ENCODE measurements at places on chromosomes 7 and 10. TPM values are rescaled to one million over a fixed set of nuclear protein-coding genes. Genes with fewer than 3 reads are reported as not detected.

DNA sequence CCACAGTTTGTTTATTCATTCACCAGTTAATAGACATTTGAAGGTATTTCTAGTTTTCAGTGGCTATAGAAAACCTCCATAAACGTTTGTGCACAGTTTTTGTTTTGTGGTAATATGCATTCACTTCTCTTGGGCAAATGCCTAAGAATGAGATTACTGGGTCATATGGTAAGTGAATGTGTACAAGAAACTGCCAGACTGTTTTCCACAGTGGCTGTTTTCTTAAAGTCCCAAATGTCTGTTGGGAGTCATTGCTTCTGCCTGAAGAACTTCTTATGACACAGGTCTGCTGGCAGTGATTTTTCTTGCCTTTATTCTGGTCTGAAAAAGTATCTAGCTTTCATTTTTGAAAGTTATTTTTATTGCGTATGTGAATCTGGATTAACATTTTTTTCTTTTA is 35.5 kb downstream of the NHLRC2 start:
- H3K36me3 ChIP-seq: no peaks in the 10 kb centered on the region
- H3K27ac ChIP-seq: no peak overlapping the region
- H3K4me3 ChIP-seq: no peak overlapping the region
- H3K27me3 ChIP-seq: no peaks in the 10 kb centered on the region
- no peak for DNase-seq

GRCh38 chr7:30912986-30913811 is 1.5 kb downstream of the AQP1 start:
- H3K27ac ChIP-seq: peak overlapping the region; percentile 30
- peaks cover 7% of the 10 kb centered on the region for H3K4me1 ChIP-seq
- H3K4me3 ChIP-seq: peak overlapping the region; percentile 46
- H3K36me3 ChIP-seq: no peaks in the 10 kb centered on the region

DNA sequence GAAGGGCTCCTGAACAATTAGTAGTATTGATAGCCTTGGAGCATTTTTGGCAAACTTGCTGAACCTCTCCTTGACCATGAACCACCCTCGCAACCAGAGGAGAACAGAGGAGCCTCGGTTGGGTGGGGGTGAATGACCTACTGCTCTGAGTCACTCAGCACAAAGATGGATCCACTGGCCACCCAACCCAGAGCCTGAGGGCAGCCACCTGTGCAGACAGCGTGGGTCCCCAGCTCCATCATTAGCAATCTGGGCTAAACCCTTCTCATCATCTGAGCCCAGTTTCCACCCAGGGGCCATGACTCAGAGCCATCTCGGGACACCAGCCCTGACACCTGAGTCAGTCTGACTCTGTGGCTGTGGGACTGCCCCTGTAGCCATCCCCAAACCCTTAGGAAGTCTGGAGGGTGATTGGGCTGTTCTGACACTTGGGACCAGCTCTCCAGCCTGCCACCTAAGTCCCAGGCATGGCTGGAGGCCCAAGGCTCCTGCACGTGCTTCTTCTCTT is 171.8 kb upstream of the GPR26 start:
- no peak overlapping the region for H3K27ac ChIP-seq
- H3K36me3 ChIP-seq: no peaks in the 10 kb centered on the region
- DNase-seq: no peak

- H3K36me3 ChIP-seq: no peaks in the 10 kb centered on the region
- H3K27me3 ChIP-seq: no peaks in the 10 kb centered on the region
- DNase-seq: no peak
- H3K4me3 ChIP-seq: no peak overlapping the region
Observed at GRCh38 chr7:77655836-77656455, 40.3 kb upstream of the RSBN1L start.

- H3K27ac ChIP-seq: no peak overlapping the region
- H3K27me3 ChIP-seq: peaks cover 91% of the 10 kb centered on the region
- no peaks in the 10 kb centered on the region for H3K4me1 ChIP-seq
- no peak for DNase-seq
Observed at GRCh38 chr10:133048266-133048665, 39.5 kb upstream of the ADGRA1 start.

- no peak for DNase-seq
- H3K4me1 ChIP-seq: no peaks in the 10 kb centered on the region
- H3K4me3 ChIP-seq: no peak overlapping the region
- peak overlapping the region; percentile 59 for H3K27ac ChIP-seq
- no peaks in the 10 kb centered on the region for H3K27me3 ChIP-seq
- no peaks in the 10 kb centered on the region for H3K36me3 ChIP-seq
Observed at GRCh38 chr7:13016592-13017332, 329.3 kb downstream of the ARL4A start.

DNA sequence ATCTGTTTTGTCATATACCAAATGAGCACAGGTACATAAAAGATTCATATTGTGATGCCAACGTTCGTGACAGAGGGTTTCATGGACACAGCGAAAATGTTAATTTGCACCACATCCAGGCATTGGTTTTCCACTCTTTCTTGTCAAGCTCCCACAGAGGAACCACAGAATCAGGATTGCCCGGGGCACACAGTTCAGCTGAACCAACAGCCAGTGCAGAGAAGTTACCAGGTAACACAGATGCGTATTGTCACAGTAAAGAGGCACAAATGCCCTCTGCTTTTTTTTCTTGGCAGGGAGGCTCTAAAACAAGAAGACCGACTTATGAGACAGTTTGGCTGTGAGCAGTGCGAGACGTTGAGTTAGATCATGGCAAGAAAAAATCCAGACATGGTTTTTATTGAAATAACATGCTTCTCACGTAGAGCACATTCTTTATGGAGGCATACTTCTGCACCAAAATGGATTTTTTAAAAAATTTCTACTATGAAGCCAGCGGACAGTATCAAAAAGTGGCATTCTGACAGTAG is 331.1 kb upstream of the KIAA1217 start:
- no peaks in the 10 kb centered on the region for H3K4me1 ChIP-seq
- no peak overlapping the region for H3K27ac ChIP-seq
- no peak overlapping the region for H3K4me3 ChIP-seq

DNA sequence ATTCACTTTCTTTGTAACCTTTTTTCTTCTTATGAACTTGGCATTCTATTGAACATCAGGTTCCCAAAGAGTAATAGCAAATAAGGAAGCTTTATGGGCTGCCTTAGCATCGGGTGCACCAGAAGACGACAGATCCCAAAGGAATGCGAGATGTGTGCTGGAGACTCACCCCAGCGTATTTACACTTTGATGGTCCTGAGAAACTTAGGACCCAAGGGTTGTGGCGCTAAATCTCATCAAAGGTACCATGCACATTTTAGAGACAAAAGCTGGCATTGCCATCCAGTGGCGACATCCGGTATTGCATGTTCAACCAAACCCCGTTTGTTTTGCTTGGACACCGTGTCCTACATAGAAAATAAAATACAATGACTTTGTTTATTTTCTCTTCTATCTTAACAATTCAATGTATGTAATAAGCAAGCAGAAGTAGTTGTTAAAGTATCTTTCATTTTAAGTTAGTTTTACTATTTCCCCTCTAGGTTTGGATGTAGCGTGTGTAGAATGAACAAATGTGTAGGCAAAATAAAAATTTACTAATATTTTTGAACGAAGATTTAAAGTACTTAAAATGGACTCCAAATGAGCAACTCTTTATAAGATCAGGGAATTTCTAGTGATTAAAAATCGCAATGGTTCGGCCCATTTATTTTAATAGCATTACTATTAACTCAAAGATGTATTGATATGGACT is 1154.8 kb downstream of the GATA3 start:
- no peaks in the 10 kb centered on the region for H3K4me1 ChIP-seq
- H3K27ac ChIP-seq: no peak overlapping the region
- H3K27me3 ChIP-seq: no peaks in the 10 kb centered on the region
- DNase-seq: peak; percentile 80

DNA sequence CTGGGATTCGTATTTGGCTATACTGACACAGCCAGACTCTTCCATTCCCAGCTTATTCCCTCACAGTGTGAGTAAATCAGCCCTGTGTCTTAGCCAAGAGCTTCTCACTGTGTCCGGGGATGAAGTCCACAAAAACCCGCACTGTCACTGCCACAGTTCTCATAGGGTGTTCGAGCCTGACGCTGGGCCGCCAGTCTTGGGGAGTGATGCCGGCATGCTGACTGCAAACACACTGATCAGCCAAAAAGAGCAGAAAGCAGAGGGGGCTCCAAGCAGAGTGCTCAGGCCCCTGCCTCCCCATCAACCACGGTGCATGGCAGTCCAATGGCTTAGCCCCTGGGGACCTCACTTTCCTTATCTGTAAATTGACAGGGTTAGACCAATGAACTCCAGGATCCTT is 36.7 kb downstream of the C10orf143 start:
- no peak for DNase-seq
- H3K27me3 ChIP-seq: no peaks in the 10 kb centered on the region
- no peak overlapping the region for H3K27ac ChIP-seq
- no peaks in the 10 kb centered on the region for H3K36me3 ChIP-seq
- H3K4me3 ChIP-seq: no peak overlapping the region
- no peaks in the 10 kb centered on the region for H3K4me1 ChIP-seq

DNA sequence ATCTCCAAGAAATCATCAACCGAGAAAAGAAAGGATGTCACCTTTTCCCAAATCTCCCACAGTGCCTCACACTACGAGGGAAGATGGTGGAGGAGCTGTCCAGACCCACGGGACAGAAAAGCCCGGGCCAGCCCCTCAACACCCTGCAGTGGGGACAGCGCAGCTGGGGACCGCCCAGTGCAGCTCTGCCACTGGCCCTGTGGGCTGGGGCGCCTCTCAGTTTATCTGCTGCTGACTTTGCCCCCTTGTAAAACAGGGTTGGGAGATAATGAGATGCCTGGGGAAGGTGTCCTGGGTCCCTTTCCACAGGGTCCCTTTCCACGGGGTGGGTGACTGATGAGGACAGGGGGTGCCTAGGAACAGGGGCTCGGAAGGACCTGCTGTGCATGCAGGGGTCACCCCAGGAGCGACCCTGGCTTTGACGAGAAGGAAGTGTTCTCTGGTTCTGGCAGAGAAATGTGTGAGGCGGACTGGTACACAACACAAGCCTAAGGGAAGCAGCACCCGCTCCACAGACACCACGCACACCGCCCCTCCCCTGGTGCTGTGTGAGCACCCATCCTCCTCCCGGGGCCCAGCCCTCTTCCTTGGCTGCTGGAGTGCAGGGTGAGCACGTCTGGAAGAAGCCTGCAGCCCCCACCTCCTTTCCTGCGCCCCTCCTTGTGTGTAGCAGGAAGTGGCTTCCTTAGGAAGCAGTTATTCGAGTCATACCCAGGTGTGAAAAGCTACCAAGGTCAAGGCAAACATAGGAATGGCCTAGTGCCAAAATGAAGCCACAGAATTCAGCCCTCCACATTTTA is 339.9 kb downstream of the DNAJB6 start:
- no peak for DNase-seq
- no peaks in the 10 kb centered on the region for H3K4me1 ChIP-seq
- H3K27me3 ChIP-seq: peaks cover 52% of the 10 kb centered on the region
- no peaks in the 10 kb centered on the region for H3K36me3 ChIP-seq
- H3K4me3 ChIP-seq: no peak overlapping the region

DNA sequence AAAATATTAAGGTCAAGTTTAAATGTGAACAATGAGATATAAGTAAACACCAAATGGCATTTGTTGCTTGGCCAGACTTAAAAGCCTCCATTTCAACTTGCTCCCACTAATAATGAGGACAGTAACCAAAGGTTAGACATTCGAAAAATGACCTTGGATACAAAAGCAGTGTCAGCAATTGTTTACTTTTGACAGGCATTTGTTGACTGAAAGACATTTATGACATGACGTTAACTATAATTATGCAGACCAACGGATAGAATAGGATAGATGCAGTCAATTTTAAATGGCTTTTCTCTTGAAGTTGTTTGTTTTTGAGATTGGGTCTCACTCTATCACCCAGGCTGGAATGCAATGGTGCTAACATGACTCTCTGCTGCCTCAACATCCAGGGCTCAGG is 6.3 kb upstream of the WNT16 start:
- no peak overlapping the region for H3K27ac ChIP-seq
- no peak for DNase-seq
- H3K27me3 ChIP-seq: no peaks in the 10 kb centered on the region
- no peaks in the 10 kb centered on the region for H3K36me3 ChIP-seq
- H3K4me3 ChIP-seq: no peak overlapping the region

GRCh38 chr7:128869138-128869943 is 6.7 kb downstream of the ATP6V1F start:
- no peak for DNase-seq
- no peak overlapping the region for H3K27ac ChIP-seq

GRCh38 chr10:9052767-9053166 is 998.3 kb downstream of the GATA3 start:
- no peak for DNase-seq
- no peaks in the 10 kb centered on the region for H3K36me3 ChIP-seq
- H3K27ac ChIP-seq: no peak overlapping the region
- no peaks in the 10 kb centered on the region for H3K27me3 ChIP-seq

The AKR1B15 gene
- 0.33 TPM for total RNA-seq

The MOSPD3 gene
- 8.8 TPM for total RNA-seq

The LBX1 gene
- not detected for total RNA-seq

The ASZ1 gene
- not detected for total RNA-seq

The HACD1 gene
- total RNA-seq: 13.1 TPM

The NUTM2E gene
- not detected for total RNA-seq

The PARP12 gene
- total RNA-seq: 24.8 TPM

The SEMA3C gene
- 67.5 TPM for total RNA-seq

The CARD11 gene
- 2.0 TPM for total RNA-seq

The CPVL gene
- 44.2 TPM for total RNA-seq

The SPDYE17 gene
- total RNA-seq: not detected

The CLCN1 gene
- total RNA-seq: not detected

All from breast epithelium (tissue), 4 donors.